Esophagus squamous epithelium (tissue), 5 donors: ENCODE measurements at places on chromosomes 3 and 15. TPM values are rescaled to one million over a fixed set of nuclear protein-coding genes. Genes with fewer than 3 reads are reported as not detected.

BUB1B gene
- 5.7 TPM for total RNA-seq

ATP13A5 gene
- 0.61 TPM for total RNA-seq

NUP210 gene
- total RNA-seq, result 7.2 TPM

GASK1A gene
- total RNA-seq, result 10.1 TPM

ANKRD63 gene
- not detected for total RNA-seq

TRAK1 gene
- total RNA-seq, result 31.8 TPM

EIF5A2 gene
- 2.9 TPM for total RNA-seq

PLA2G4D gene
- 0.19 TPM for total RNA-seq

DNA sequence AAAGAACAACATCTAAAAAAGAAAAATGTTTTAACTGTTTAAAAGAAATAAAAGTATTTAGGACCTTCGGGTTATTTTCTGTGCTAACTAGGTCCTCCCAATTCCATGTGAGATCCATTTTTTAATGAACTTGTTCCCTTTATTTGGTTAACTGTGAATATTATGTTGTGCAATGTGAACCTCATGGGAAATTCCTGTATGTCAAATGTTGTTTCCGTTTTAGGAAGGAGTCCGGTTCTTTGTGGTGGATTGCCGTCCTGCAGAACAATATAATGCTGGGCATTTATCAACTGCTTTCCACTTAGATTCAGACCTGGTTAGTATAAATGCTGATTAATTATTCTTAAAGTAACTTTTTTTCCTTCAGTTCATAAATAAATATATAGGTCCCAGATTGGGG, 35.5 kb upstream of the NIT2 start:
- no peak overlapping the region for H3K4me3 ChIP-seq
- peaks cover 98% of the 10 kb centered on the region for H3K36me3 ChIP-seq
- no peaks in the 10 kb centered on the region for H3K27me3 ChIP-seq
- H3K4me1 ChIP-seq, result no peaks in the 10 kb centered on the region
- DNase-seq, result no peak

DNA sequence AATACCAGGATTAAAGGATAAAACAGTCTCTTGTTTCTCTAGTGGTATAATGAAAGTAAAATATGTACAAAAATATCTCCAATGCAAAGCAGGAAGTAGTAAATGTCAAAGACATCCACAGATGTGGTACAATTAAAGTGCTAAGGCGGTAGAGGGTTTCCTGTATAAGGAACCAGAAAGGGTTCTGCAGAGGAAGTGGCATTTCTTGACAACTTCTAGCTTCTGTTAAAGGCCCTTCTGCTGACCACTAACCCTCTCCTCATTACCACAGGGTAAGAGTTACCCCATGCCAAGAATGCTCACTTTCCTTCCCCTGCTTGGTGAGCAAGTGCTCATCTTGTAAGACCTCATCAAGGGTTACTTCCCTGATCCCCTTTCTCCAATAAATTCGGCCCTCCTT, 883.6 kb upstream of the NR2F2 start:
- H3K36me3 ChIP-seq, result no peaks in the 10 kb centered on the region
- no peaks in the 10 kb centered on the region for H3K27me3 ChIP-seq
- no peak for DNase-seq

DNA sequence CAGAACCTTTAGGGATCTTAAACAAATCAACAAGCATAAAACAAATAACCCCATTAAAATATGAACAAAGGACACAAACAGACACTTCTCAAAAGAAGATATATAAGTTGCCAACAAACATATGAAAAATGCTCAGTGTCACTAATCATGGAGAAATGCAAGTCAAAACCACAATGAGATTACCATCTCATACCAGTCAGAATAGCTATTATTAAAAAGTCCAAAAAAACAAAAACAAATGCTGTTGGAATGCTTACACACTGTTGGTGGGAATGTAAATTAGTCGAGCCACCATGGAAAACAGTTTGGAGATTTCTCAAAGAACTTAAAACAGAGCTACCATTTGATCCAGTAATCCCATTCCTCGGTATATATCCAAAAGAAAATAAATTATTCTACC, 423.6 kb downstream of the OTOL1 start:
- H3K27me3 ChIP-seq, result no peaks in the 10 kb centered on the region
- peaks cover 3% of the 10 kb centered on the region for H3K4me1 ChIP-seq
- no peaks in the 10 kb centered on the region for H3K36me3 ChIP-seq
- DNase-seq, result no peak
- no peak overlapping the region for H3K4me3 ChIP-seq
- no peak overlapping the region for H3K27ac ChIP-seq

GRCh38 chr3:63578858-63579257, 73.6 kb upstream of the SNTN start:
- H3K4me3 ChIP-seq, result no peak overlapping the region
- no peak for DNase-seq
- no peaks in the 10 kb centered on the region for H3K36me3 ChIP-seq
- H3K27me3 ChIP-seq, result no peaks in the 10 kb centered on the region
- H3K27ac ChIP-seq, result no peak overlapping the region

- H3K4me3 ChIP-seq, result no peak overlapping the region
- peaks cover 34% of the 10 kb centered on the region for H3K4me1 ChIP-seq
- no peak overlapping the region for H3K27ac ChIP-seq
- no peak for DNase-seq
- no peaks in the 10 kb centered on the region for H3K27me3 ChIP-seq
Observed at GRCh38 chr15:63556246-63556645, 40.9 kb upstream of the FBXL22 start.

- no peak for DNase-seq
- H3K27ac ChIP-seq, result no peak overlapping the region
- no peaks in the 10 kb centered on the region for H3K36me3 ChIP-seq
- no peak overlapping the region for H3K4me3 ChIP-seq
Observed at GRCh38 chr3:2810723-2811122, 299.5 kb downstream of the IL5RA start.

DNA sequence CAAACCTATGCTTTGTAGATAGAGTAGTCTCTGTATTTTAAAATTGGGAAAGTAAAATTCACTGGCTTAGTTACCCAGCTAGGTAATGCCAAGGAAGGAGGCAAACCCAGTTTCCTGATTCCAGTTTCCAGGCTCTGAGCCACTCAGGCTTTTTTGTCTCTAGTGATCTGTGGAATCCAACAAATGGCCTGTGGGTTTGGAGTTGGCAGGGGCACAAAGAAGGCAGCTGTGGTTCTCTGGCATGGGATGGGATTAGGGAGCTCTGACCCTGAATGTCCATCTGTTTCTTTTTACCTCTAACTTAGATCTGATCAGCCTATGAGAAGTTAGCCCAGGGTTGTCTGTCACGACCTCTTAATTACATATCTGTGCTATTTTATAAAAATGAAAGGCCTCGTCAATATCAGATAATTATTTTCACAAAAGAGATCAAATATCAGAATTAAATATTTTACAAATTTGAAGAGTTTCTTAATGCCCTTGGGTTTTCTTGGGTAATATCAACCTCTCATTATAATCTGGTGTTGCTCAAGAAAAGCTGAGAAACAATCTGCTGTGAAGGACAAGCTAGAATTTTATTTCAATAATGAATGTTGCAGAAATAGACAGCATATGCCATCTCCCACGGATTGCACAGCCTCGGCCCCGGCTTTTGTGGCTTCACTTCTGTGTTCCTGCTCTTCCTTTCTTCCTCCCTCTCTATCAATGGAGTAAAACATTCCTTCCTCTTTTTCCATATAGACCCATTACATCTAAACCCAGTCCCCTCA, 63.7 kb upstream of the DAZL start:
- no peak overlapping the region for H3K4me3 ChIP-seq
- DNase-seq, result no peak
- H3K4me1 ChIP-seq, result no peaks in the 10 kb centered on the region
- H3K36me3 ChIP-seq, result no peaks in the 10 kb centered on the region
- no peak overlapping the region for H3K27ac ChIP-seq

- no peaks in the 10 kb centered on the region for H3K27me3 ChIP-seq
- H3K4me1 ChIP-seq, result no peaks in the 10 kb centered on the region
- H3K36me3 ChIP-seq, result no peaks in the 10 kb centered on the region
- no peak for DNase-seq
- peak overlapping the region; percentile 14 for H3K27ac ChIP-seq
- no peak overlapping the region for H3K4me3 ChIP-seq
Observed at GRCh38 chr3:56197259-56197965, 270.9 kb downstream of the ERC2 start.
